ENCODE measurements at places on chromosomes 1 and 21.

DNA sequence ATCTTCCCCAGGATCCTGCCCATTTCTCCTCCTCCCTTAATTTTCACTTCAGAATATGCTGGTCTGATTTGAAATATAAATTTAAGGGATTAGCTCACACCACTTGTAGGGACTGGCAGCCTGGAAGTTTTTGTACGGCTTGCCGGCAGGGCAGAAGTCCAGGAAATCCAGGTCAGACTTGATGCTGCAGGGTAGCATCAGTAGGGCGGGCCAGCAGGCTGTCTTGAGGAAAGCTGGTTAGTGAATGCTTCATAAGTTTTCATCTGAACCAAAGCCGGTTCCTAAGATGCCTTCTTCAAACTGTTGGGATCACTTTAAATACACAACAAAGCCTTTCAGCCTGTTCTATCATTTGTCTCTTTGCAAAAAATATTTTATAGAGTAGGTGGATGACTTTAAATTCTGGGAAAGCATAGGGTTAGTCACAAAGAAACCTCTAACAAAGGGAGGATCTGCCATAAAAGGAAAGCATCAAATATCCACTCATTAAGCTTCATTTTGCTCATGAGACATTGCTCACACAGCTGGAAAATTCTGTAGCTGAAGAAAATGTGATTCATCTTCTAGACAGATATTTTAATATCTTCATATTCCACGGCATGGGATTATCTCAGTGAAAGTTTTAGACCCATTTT lies 90.7 kb upstream of the GFI1 start:
- DNase-seq: peak; percentile 27

DNA sequence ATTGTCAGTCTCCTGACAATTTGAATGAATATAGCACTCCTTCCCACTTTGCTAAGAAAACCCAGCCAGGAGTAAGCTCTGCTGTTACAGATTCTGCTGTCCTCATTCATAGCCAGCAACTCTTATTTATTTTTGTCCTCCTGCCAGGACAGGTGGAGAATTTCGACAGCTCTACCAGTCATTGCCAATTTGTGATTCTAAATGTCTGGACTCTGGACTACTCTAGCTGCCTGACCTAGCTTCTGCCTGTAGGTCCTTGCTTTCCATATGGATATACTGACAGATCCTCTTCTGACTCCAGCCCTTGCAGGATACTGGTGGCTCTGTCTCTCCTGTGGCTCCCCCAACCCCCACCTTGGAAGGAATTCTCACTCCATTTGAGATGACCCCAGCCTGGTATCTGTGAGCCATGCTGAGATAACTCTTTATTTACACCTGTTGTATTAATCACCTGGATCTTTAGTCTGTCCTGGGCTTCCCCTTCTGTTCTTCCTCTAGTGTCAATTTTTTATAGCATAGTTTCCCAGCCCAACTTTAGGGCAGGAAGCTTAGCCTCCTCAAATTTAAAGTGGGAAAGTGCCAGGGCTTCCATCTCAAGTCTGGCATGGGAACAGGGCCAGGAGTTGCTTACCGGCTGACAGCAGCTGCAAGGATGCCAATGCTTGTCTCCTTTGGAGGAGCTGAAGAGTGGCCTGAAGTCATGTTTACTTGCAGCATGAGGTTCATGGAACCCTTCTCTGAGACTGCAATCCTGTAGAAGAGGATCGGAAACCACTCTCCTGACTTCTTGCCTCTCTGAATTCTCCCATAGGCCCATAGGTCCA lies 6.7 kb downstream of the PM20D1 start:
- no peak for DNase-seq

DNA sequence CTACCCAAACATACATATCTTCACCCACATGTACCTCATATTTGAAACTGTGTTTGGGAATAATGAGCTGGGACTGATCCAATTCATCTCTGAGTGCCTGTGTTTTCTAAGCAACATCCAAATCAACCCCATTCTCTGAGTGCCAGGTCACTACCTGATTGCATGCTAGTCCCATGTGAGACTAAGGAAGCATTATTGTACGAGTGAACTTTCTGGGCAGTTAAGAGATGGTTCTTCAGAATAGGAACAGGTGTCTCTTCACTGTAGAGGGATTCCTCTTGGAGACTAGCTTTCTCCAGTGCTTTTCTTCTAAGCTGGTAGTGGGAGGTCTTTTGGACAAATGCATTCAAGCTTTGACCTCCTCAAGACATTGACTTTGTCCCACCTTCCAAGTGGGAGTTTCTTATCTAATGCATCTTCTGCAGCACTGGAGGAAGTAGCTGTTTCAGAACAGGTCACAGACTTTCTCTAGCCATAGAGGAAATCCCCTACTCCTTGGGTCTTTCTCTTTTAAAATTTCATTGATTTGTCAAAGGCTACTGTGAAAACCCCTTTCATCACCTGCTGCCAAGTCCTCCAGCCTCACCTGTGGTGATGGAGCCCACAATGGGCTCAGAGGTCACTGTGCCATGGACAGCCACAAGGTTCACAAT lies 172.0 kb upstream of the KIAA0040 start:
- no peak for DNase-seq

DNA sequence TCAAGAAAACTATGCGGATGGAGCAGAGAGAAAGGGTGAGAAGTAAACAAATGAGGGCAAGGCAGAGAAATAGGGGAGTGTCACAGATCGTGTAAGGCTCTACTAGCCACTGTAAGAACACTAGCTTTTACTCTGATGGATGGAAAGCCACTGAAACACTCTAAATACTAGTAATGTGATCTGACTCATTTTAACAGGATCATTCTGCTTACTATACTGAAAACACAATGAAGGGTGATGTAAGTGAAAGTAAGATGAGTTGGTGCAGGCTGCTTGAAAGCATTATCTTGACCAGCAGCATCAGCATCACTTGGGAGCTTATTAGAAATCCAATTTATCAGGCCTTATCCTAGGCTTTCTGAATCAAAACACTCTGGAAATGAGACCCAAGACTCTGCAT lies 32.7 kb downstream of the TUT4 start:
- peak; percentile 48 for DNase-seq

GRCh38 chr21:43689556-43690337 lies 29.2 kb upstream of the PDXK start:
- DNase-seq: no peak

DNA sequence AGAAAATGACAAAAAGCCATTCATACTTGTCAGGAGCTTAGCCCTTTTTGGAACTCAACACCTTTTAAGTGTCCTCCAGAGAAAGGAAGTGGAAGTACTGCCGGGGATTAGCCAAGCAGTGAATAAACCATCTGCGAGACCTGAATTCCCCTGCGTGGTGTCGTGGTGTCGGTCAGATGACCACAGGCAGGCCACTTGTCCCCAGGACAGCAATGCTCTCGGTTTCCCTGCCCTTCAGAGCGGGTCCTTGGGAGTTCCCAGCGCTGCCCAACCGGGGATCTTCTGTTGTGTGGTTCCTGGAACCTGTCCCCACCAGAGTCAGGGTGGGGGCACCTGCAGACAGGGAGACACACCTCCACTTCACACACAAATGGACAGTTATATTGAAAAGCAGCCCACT lies 9.2 kb downstream of the GPR157 start:
- no peak for DNase-seq

- DNase-seq: peak; percentile 84
Observed at GRCh38 chr21:45317398-45318145, 29.9 kb upstream of the POFUT2 start.

DNA sequence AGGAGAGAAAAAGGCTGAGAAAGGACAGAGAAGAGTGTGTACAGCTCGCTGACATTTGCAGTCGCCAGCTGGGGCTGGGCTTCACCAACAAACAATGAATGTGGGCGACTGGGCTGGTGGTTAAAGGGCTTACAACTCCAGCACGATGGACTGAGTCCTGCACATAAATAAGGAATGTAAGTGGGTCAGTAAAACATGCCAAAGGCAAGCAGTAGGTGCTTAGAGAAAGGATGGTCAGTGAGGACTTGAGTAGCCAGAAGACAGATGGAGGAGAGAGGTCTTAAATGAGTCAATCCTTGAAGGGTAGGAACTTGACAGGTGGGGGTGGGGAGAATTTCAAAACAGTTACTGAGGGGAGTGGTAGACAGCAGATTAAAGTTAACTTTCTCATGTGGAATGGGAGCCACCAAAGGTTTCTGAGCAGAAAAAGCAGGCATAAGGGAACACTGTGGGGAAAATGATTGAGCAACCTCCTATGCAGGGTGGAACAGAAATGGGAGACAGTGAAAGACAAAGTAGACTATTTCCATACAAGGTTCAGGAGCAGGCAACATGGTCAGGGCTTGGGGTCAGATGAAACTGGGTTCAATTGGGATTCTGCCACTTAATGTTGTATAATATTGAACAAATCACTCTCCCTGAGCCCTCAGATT lies 37.4 kb downstream of the GADD45A start:
- DNase-seq: no peak

DNA sequence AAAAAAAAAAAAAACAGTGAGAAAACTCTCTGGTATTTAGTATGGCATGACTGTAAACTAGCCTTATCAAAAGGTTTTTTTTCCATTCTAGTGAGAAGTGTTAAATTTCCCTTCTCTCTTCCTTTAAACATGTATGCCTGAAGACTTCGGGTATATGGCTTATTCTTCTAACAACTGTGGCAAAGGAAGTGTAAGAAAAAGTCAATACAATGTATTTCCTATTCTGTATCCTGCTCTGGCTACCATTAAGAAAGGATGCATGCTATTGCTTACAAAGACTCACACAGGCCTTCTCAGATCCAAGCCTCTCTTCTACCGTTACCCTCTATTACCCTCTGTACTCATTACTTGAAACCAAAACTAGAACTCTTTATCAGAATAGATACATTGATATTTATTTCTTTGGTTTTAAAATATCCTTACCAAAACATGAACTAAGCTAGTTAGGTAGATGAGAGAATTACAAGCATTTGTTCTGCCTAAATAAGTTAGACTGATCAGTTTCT lies 8.4 kb downstream of the CEPT1 start:
- no peak for DNase-seq

GRCh38 chr1:6345009-6345408 lies 48.6 kb downstream of the ACOT7 start:
- no peak for DNase-seq

- DNase-seq: no peak
Observed at GRCh38 chr21:31931644-31932469, 59.0 kb downstream of the HUNK start.

DNA sequence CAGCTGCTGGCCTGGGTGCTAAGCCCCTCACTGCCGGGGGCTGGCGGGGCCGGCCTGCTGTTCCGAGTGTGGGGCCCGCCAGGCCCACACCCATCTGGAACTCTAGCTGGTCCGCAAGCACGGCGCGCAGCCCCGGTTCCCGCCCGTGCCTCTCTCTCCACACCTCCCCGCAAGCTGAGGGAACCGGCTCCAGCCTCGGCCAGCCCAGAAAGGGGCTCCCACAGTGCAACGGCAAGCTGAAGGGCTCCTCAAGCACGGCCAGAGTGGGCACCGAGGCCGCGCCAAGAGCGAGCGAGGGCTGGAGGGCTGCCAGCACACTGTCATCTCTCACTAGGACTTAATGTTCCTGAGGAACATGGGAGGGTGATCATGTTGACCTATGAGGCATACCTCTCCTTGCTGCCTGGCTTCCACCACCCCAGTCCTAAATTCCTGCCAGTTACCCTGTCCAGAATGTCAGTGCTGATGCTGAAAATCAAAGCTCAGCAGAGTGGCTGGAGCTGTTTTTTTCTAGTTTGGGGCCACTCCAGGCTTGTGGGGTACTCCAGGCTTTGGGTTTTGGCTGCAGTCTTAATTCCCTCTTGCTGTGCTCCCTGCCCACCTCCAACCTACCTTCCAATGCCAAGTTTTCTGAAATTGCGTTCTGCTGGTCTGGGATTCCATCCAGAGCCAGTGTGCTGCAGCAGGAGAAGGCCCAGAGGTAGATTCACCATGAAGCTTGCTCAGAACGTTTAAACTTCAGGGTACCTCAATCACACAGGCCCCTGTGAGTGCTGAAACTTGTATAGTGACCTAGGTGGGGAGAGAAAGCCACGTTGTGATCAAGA lies 44.2 kb upstream of the LPGAT1 start:
- no peak for DNase-seq

DNA sequence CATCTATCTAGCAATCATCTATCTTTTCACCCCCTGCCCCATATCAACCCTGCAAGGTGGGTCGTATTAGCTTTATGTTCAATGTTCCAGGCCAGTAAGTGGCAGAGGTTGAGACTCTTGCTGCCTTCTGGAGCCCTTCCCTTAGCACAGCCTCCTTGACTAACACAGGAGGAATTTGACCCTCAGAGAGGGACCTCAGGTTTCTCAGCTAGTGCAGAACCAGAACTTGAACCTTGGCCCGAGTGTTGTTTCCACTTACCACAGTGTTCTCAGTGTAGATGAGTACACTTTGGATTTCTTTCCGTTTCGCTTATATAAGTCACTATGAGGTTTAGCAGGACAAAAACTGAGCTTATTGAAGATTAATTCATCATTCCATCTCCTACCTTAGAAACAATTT lies 11.1 kb upstream of the ATF3 start:
- no peak for DNase-seq

GRCh38 chr1:245956225-245956624 lies 550.9 kb downstream of the SMYD3 start:
- DNase-seq: no peak

- DNase-seq: peak; percentile 84
Observed at GRCh38 chr1:37808369-37809319, 636 bp upstream of the YRDC start.

- no peak for DNase-seq
Observed at GRCh38 chr1:162736184-162736583, 54.3 kb upstream of the HSD17B7 start.

DNA sequence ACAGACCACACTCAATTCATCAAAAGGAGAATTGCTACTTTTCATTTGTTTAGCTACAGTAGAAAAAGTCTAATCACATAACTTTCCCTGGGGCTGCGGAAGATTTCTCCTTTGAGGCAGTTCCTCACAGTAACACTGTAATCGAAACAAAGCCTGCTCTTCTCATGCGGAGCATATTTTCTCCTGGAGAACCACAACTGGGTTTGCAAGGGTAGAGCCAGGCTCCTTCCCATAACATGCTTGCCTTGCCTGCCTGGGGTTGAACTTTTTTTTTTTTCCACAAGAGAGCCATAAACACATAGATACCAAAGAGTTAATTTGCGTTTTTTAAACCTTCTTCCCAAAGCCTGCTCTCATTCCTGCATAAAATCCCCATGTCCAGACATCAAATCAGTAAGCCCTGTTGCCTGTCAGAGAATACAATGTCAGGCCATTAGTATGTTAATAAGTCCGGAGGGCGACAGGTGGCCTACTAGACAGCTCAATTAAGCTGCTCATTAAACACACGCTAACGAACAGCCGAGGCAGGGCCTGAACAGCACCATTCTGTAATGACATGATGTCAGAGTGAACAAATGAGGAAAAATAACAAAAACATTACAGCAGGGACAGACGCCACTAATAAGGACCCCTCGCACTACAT lies 107.1 kb upstream of the OLIG2 start:
- no peak for DNase-seq

GRCh38 chr1:243903895-243904294 lies 53.9 kb upstream of the AKT3 start:
- DNase-seq: peak; percentile 36

- no peak for DNase-seq
Observed at GRCh38 chr1:224780736-224781135, 148.7 kb upstream of the DNAH14 start.
